ENCODE measurements at places on chromosomes 16 and 17.

DNA sequence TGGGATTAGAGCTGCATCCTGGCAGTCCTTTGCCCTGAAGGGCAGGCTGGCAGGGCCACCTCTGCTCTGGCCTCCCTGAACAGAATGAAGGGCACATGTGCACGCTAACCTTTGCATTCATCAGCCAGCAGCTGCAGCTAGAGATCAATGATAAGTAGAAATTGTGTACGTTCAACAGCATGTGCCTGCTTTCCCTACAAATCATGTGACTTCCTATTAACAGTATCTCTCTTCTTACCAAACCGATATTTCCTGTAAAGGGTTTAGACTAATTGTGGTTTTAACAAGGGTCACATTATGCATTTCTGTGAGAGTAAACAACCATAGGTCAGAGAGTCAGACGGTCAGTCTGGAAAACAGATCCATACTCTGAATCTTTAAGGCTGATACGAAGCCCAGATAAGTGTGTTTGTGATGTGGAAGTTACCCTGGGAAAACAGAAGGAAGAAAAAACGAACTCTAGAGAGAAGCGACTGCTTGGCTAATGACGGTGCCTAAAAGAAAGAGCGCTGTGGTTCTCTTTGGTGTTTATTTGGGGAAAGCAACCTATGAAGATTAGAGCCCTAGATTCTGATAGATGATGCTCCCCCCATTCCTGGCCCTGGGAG is 219.4 kb downstream of the MAF start:
- DNase-seq: no peak

- DNase-seq: no peak
Measured at GRCh38 chr17:77479372-77480198, 338.8 kb downstream of the SEC14L1 start.

DNA sequence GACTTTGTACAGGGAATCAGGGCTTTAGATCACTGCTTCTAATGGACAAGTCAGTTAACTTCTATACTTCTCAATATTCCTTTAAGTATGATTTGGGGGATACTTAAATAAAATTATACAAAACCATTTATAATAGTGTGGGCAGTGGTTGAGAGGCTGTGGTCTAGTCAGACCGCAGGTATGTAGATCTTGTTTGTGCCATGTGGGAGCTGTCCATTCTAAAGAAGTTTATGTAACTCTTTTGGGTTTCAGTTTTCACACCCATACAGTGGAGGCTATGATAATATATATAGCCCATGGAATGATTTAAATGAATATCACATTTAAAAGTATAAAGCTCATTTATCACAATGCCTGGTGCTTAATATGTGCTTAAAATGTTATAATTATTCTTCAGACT is 654.3 kb upstream of the KIF2B start:
- DNase-seq: no peak

DNA sequence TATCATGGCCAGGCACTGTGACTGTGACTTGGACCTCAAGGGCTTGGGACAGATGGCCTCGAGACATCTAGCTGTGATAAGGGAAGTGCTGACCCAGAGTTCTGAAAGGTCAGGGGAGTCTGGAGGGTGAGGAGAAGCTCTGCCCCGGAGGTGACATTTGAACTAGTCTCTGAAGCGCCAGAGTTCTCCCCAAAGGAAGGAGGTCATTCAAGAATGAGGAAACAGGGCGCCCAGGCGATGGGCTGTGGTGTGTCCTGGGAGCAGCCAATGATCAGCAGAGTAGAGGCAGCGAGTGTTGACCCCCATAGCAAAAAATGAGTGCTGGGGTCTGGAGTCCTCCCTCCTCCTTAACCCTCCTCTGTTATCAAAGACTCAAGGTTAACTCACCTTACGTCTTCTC is 4.9 kb downstream of the STARD3 start:
- no peak for DNase-seq

GRCh38 chr16:3546986-3547682 is 30.1 kb downstream of the NLRC3 start:
- no peak for DNase-seq

DNA sequence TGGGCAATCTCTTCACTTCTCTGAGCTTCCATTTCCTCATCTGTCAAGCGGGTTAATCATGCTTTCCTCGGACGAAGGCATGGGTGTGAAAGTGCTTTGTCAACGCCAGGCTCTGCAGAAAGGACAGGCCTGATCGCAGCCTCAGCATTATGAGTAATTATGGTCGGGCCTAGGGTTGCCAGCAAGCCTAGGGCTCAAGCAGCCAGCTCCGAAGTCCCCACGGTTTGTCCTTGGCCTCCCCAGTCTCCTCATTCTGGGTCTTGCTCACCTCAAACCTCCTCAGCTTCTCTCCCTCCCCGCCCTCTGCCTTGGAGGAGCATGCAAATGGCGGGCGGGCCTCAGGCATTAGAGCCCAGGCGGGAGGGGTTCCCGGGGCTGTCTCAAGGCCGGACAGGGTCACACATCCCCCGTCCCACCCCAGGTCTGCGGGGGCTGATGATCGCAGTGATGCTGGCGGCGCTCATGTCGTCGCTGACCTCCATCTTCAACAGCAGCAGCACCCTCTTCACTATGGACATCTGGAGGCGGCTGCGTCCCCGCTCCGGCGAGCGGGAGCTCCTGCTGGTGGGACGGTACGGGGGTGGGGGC is 10.2 kb upstream of the FAM83G start:
- DNase-seq: no peak

DNA sequence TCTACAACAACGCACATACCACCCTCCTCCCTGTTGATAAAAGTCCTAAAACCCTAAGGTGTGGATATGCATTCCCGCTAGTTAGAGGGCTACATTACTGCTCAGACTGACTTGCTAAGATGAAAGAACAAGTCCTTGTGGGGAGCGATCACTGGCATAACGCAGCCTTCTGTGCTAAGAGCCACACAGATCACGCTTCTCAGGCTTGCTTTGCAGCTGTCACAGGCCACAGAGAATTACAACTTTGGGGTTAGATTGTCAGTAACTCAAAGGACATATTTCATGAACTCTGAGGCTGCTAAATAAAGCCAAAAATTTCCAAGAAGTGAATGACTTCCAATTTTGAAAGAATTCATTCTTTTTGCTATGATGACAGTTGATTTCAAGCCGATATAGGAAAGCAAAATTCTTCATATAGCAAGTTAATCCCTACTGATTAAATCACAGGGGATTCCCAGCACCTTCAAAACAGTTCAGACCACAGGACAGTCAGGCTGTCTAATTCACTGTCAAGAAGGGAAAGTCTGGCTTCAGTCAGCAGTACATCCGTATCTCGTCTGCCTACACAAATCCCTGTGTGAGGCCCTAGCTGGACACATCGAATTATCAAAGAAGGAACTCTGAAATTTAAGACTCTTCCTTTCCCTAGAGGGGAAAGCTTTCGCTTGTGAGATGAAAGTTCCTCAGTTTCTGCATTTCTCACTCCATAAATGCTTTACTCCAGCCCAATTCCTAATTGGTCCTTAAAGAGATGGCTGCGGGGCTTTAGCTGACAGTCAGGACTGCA is 107.1 kb downstream of the VPS53 start:
- no peak for DNase-seq

DNA sequence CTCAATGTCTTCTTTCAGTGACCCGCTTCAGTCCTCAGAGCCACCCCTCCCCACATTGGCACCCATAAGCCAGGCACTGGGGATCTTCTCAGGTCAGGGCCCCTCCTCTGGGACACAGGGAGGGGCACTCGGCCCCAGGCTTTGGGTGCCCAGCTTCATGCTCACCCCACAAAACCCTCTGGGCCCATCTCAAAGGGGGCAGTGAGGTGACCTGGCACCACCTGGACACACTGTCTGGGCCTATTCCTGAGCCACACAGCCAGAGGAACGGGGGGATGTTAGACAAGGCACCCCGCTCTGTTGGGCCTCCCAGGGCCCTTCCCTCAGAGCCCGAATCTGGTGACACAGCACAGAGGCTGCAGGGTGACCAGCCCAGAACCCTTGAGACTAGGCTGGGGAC is 36.1 kb downstream of the TNFRSF13B start:
- no peak for DNase-seq

- DNase-seq: no peak
Measured at GRCh38 chr17:8555062-8555461, 75.5 kb downstream of the MYH10 start.

GRCh38 chr16:5035909-5036227 is 2.1 kb upstream of the NAGPA start:
- DNase-seq: no peak

- no peak for DNase-seq
Measured at GRCh38 chr17:44320066-44320465, 4.6 kb downstream of the SLC25A39 start.

- DNase-seq: no peak
Measured at GRCh38 chr16:8713635-8714172, 39.3 kb downstream of the ABAT start.

- DNase-seq: no peak
Measured at GRCh38 chr17:57557834-57558681, 187.0 kb downstream of the CCDC182 start.

GRCh38 chr17:72124438-72124775 is 3.6 kb downstream of the SOX9 start:
- no peak for DNase-seq

- DNase-seq: no peak
Measured at GRCh38 chr17:27974531-27975145, 67.8 kb upstream of the NLK start.

DNA sequence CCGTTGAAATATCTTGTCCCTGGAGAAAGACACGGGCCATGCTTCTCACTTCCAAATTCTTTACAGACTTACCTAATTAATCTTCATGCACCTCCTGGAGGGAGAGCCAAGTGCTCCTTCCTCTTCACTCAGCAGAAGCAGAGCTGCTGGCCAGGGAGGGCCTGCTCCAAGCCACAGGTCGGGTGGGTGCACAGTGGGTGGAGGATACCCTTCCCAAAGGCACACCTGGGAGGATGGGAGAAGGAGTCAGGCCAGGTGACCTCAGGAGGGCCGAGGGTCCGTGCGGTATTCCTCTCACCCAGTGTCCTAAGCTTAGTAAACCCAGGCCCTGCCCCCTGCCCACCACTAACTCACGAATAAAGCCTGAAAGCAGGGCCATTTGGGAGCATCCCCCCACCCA is 171.3 kb upstream of the RPL38 start:
- no peak for DNase-seq

- no peak for DNase-seq
Measured at GRCh38 chr17:61451538-61452300, 503 bp upstream of the TBX4 start.

- DNase-seq: no peak
Measured at GRCh38 chr16:19696328-19696727, 21.7 kb downstream of the KNOP1 start.

GRCh38 chr17:42779936-42780850 is at the start of gene WNK4:
Gene WNK4 (plus strand): TSS chr17:42780610. CDS start chr17:42780699, 89 bp downstream.
- no peak for DNase-seq

DNA sequence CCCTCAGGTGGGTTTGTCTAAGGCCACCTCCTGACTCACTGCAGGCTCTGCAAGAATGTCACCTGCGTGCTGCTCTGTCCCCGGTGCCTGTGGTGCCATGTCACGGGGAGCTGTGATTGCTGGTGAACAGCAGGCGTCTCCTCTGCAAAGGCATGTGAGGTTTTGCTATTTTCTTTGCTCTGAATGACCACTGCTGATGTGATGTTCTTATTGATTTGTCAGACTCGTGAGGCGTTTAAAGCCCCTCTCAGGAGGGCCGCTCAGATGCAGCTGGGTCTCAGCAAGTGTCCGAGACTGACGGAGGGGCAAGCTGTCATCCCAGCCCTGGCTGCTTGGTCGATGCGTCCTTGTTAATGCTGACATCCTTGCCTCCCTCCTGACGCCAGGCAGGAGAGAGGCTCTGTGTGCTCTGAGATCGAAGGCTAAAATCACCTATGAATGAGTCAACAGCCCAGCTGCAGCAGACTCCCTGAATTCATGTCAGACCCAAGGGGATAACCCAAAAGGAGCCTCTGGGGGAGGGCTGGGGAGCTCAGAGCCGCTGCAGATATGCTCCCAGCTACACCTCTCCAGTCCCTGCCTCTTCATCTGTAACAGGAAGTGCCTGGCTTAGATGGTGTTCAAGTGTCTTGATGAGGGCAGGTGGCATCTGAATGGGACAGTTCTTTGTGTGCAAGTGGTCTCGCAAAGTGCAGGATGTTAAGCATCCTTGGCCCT is 11.8 kb upstream of the PEMT start:
- no peak for DNase-seq

DNA sequence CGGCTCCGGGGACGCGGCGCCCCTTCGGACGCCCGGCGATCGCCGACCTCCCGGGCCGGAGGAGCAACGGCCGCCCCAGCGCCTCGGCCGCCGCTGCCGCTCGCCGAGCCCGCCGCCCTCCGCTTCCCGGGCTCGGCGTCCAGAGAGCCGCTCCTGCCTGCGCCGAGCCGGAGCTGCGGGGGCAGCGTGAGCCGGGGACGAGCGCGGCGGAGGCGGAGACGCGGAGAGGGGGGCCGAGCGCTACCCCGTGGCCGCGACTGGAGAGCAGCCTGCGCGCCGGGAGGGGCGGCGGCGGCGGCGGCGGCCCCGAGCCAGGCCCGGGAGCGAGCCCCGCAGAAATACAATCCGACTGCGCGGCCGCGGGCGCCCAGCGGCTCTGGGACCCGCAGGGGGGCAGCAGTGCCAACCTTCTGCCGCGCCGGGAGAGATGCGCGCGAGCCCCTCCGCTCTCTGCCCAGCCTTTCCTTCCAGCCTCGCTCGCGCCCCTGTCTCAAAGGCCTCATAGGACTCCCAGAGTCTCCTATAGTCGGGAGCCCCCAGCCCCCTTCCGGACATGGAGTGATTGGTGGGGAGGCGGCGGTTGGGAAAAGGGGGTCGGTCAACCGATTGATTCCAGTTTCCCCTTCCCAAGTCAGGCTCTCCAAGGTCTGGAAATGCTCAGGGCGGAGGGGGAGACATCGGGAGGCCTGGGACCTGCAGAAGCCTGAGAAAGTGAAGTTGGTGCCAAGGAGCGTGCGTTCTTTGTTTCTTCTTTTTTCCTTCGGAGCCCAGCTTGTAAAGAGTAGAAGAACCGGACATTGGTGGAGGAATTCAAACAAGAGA is 1.0 kb upstream of the SDK2 start:
- no peak for DNase-seq

- DNase-seq: no peak
Measured at GRCh38 chr17:42133461-42134041, 10.9 kb downstream of the HSPB9 start.

- no peak for DNase-seq
Measured at GRCh38 chr16:19142939-19143598, 25.0 kb upstream of the SYT17 start.

DNA sequence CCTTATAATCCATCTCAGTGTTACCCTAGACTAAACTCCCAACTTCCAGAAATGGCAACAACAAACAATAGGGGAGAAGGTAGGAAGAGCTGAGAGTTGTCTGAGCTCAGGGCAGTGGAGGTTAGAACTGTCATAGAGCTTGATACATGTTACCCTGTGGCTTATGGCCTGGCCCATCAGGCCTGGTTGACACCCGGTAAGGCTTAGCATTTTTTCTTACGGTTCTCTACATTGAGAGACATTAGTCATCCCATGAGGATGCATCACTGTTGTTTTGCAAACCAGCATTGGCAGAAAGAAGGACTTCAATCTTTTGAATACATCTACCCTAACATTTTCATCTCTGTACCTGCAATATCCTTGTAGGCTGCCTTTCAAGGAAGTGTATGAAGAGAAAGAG is 226.6 kb downstream of the PHKB start:
- no peak for DNase-seq

DNA sequence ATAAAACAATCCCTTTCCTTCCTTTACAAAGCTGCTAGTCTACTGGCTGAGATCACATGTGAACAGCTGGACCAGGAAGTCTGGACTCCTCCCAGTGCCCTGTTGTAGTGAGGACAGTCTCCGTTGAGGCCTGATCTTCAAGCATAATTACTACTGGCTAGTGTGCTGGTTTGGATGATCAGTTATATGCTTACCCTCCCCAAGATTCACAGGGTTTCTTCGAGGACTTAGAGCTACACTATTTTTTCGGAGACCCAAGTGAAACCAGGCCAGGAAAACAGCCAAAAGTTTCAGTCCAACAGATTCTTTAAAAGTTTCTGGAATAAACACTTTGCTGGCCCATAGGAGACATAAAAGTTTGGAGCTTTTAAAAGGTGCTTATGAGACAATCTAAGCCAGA is 194.9 kb upstream of the CDH11 start:
- no peak for DNase-seq

Measured in GF-D8 (cell line).